ENCODE measurements at places on chromosomes 11 and 22. TPM values are rescaled to one million over a fixed set of nuclear protein-coding genes. Genes with fewer than 3 reads are reported as not detected.

- no peak for DNase-seq
Measured at GRCh38 chr11:95999711-96000406, 76.0 kb upstream of the MTMR2 start.

The C2CD3 gene
- 28.7 TPM for total RNA-seq

- DNase-seq = no peak
Measured at GRCh38 chr22:46575911-46576555, 38.6 kb upstream of the CELSR1 start.

- no peak for DNase-seq
Measured at GRCh38 chr11:83124636-83125424, 32.1 kb upstream of the PCF11 start.

- DNase-seq = no peak
Measured at GRCh38 chr11:113288286-113288863, 26.0 kb upstream of the TTC12 start.

The TRIM49C gene
- total RNA-seq = not detected

The SLC25A45 gene
- total RNA-seq = 0.61 TPM

DNA sequence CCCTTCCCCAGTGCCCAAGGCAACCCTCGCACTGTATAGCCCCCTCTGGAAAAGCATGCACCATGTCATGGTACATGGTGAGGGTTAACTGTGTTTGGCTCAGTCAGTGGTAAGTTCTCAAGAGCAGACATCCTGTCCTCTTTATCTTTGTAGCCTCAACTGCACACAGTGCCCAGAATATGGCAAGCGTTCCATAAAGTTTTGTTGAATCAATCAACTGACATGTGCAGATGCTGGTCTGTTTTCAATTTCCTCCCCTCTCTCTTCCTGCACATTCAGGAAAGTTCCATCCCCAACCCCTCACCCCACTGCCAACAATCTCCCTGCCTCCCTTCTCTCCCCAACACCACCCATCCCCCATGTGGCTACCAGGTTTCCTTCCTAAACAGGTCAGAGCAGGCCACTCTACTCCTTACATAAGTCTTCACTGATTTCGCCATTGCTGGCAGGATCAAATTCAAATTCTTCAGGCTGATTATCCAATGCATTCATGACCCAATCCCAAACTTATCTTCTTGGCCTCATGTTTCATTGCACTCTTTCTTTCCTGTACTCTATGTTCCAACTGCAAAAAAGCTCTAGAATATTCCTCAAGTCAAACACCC lies 15.5 kb upstream of the TMPRSS5 start:
- no peak for DNase-seq

DNA sequence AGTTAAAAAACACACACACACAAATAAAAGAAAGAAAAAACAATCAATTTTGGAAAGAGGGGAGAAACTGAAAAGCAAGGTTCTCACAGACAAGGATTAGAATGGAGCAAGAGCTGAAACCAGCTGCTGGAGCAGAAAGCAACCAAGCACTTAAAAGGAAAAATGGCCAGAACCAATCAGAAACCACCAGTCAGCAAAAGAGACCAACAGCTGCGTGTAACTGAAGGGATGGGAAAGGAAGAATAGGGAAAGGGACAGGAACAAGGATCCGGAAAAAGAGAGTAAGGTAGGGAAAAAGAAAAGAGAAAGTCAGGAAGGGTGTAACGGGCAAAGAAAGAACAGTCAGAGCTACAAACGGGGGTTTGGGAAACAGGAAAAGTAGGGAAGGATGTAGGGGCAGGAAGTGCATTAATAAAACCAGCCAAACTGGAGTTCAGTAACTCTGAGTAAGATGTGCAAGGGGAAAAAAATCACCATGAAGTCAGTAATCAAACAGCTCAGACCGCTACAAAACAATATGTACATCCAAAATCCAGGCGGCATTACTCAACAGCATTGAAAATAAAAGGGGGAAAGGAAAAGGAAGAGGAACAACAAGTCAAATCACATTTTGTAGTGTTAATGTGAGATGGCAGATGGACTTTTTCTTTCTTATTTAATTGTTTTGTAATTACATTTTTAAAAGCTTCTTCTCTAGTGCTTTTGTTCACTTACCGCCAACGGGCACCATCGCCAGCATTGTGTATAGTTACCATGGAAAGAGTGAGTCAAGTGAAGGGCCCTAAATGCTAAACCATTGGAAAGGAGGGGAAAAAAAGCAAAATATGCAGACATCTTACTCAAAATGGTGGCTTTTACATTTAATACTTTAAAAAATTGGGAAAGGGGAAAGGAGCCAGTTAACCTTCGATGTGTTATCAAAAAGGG lies 49.2 kb downstream of the APOL5 start:
- DNase-seq = no peak

DNA sequence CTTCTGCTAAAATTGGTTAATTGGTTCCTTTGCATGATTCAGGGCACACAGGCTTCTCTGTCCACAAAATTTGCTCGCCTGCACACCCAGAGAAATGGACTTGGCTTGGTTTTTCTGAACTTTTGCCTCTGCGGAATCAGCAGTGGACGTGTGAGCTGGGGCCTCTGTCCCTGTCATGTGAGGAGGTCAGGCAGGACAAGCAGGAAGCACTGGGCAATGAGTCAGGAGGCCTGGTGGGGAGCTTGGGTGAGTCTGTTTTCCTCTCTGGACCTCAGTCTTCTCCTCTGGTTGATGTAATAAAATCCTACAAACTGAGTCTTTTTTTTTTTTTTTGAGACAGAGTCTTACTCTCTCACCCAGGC lies 10.4 kb upstream of the CELSR1 start:
- no peak for DNase-seq

The POU2AF1 gene
- not detected for total RNA-seq

The OR8G5 gene
- not detected for total RNA-seq

GRCh38 chr11:117417342-117417741 lies 89.7 kb downstream of the CEP164 start:
- DNase-seq = no peak

DNA sequence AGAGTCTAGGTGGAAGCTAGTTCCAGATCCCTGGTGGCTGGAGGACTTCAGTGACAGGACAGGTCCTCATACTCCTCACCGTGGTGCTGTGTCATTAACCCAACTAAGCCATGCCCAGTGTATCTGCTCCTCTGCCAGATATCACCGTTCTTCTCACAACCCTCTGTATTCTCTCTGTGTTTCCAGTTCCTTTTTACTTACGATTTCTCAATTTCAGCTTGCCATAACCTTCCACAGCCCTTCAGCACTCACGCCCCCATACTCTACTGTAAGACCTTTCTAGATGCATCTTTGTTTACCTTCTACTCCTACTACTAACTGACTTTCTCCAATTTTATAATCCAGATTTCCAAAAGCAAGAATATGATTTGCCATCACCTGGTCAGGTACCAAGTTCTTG lies 26.1 kb upstream of the RIC3 start:
- DNase-seq = no peak

- DNase-seq = no peak
Measured at GRCh38 chr22:37088108-37088605, 21.4 kb downstream of the TMPRSS6 start.

DNA sequence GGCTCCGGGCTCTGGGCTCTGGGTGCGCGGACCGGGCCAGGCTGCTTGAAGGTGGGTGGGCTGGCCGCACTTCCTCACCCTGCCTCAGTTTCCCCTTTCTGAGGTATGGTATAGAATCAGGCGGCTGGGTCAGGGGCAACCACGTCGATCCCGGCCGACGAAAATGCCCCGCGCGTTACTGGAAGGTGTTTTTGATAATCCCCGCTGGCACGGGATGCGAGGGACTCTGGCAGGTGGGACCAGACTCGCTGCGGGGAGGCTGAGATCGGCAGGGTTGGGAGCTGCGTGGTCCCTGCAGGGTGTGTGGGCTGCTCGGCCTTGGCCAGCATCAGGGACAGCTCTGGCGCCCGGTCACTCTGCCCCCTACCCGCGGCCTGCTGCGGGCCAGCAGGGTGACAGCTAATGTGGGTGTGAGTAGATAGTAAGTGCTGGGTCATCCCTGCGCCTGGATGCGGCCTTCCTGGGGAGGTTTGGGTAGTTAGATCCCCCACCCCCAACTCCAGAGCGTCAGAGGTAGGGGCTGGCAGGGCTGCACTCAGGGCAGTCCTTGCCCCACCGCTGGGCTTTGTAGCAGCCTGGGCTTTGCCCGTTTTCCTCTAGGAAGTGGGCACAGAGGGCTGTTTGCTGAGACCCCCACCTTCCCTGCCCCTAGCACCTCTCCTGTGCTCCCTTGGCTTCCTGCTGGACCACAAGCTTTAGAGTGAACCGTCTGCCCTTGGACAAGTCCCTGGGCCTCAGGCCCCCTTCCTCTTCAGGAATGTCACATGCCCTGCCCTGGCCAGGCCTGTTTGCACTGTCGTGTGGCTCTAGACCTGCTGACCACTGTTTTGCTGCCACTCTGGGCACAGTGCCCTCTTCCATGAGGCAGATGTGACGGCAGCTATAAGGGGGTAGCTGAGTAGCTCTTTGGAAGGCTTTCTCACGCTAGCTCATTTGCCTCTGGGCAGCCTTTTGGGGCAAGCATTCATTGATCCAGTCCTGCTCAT lies 579 bp downstream of the TANGO2 start:
- DNase-seq = no peak

GRCh38 chr11:10022764-10023163 lies 271.3 kb downstream of the SBF2 start:
- DNase-seq = no peak

- DNase-seq = no peak
Measured at GRCh38 chr11:121652971-121653370, 200.2 kb upstream of the SORL1-AS1 start.

The BTG4 gene
- not detected for total RNA-seq

The JAM3 gene
- 42.8 TPM for total RNA-seq

DNA sequence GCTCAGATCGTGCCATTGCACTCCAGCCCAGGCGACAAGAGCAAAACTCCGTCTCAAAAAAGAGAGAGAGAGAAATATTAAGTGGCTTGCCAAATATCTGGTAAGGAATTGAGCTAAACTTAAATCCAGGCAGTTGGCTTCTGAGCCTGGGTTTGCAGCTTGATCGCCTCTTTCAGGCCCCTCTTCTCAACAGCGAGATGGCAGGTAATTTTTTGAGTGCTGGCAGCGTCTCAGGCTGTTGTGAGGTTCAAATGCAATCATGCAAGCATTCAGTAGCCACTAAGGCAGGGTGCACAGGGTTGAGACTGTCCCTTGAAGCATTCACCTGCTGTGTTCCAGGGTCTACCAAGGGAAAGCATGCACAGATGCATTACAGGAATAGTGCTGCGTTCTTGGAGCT lies 670 bp upstream of the CTSF start:
- DNase-seq = no peak

DNA sequence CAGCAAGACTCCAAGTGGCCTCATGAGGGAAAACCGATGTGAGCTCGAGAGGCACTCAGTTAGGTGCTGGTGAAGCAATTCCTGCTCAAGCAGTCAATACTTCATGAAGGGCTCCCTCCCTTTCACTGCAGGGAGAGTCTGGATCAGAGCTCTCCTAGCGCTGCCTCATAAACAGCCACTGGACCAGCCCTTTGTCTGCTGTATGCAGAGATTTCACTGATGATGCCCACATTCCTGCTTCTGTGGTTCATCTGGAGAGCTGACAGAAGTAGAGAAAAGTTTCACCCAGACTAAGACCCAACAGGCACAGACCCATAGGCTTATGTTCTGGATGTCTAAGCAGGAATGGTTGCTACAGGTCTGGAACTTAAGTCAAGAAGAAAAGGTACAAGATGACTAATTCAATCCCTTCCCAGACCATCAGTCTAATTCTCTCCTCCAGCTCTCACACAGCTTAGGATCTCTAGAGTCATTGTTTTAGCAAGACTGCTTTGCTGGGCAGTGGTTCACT lies 4.0 kb downstream of the UCP2 start:
- no peak for DNase-seq

The FREY1 gene
- total RNA-seq = not detected

DNA sequence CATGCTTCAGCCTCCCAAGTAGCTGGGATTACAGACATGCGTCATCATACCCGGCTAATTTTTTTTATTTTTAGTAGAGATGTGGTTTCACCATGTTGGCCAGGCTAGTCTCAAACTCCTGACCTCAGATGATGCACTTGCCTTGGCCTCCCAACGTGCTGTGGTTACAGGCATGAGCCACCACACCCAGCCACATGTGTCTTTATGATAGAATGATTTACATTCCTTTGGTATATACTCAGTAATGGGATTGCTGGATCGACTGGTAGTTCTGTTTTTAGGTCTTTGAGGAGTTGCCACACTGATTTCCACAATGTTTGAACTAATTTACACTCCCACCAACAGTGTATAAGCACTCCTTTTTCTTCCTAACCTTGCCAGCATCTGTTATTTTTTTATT lies 276.2 kb downstream of the METTL15 start:
- no peak for DNase-seq

GRCh38 chr22:27980424-27981148 lies 61.5 kb upstream of the PITPNB start:
- DNase-seq = peak; percentile 70

DNA sequence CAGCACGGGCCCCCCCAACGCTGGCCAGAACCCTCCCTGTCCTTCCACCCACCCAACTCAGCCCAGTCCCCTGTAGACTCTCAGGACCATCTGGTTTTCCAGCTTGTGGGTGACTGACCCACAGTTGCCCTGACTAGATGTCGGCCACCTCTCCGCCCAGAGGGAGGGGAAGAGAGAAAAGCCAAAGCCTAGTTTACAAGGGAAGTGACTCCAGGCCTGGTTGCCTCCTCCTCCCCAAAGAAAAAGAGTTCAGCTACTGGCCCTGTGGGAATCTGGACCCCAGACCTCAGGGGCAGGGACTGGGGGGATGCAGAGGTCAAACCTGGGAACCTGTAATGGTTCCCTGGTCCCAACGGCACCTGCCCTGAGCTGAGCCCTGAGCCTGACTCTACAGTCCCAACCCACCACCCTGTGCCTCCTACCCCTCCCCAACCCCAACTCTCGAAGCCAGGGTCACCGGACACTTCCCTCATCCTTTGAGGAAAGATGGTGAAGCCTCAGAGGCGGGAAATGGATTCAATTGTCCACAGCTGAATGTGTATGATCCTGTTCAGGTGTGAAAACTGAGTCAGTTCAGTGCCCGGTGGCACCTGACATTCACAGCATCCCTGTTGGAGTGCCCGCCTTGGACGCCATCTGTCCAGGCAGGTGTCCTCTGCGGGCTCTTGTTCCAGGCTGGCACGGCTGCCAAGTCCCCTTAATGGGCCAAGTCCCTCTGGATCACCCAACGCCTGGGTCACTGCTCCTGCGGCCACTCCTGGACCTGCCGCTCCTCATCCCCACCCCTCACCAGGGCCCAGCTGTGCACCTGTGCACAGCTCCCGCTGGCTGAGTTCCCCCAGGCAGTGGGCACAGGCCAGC lies 21.0 kb upstream of the WNT7B start:
- DNase-seq = no peak

DNA sequence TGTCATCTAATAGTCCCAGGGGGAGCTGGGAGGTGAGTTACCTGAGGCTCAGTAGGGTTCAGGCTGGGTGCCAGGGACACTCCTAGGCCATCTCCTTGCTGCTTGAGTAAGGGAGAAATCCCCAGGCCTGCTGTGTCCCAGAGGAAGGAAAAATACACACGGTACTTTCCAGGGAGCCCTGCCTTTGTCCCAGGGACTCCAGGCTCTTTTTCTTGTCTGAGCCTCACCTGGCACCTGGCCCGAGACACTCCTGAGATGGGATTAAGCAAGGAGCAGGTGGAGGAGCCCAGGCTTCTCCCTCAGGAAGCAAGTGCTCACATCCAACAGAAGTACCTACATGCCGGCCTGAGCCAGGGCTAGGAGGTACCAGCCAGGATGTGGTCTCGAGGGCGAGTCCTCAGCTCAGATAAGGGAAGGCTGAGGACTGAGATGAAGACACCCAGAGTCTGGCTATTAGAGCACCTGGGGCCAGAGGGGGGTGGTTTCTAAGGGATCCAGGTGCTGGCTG lies 899 bp upstream of the KLHDC7B start:
- DNase-seq = no peak

The GPHA2 gene
- 0.97 TPM for total RNA-seq
